ENCODE measurements at places on chromosomes 16 and 17. TPM values are rescaled to one million over a fixed set of nuclear protein-coding genes. Genes with fewer than 3 reads are reported as not detected.

The ASPA gene
- total RNA-seq = 7.8 TPM

The KRTAP2-1 gene
- total RNA-seq = not detected

The HOXB4 gene
- total RNA-seq = 0.10 TPM

The LGALS9 gene
- total RNA-seq = 1.3 TPM

The ENO3 gene
- total RNA-seq = 1.00 TPM

The KRTAP4-9 gene
- total RNA-seq = not detected

The PRCD gene
- total RNA-seq = 5.7 TPM

The PYDC1 gene
- not detected for total RNA-seq

The ZFP3 gene
- total RNA-seq = 2.2 TPM

The USP36 gene
- total RNA-seq = 25.3 TPM

The SGCA gene
- total RNA-seq = 0.37 TPM

The BMERB1 gene
- 31.9 TPM for total RNA-seq

The KDM6B gene
- 8.2 TPM for total RNA-seq

The SLC5A11 gene
- 1.8 TPM for total RNA-seq

The HOXB13 gene
- total RNA-seq = not detected

The PPP1R9B gene
- total RNA-seq = 36.7 TPM

The APOBR gene
- total RNA-seq = not detected

The MFSD11 gene
- total RNA-seq = 15.0 TPM

The NOXO1 gene
- not detected for total RNA-seq

The EIF5A gene
- total RNA-seq = 259 TPM

The IRF8 gene
- not detected for total RNA-seq

The MYO15B gene
- total RNA-seq = 0.37 TPM

The ADAD2 gene
- total RNA-seq = not detected

The SUZ12 gene
- 13.9 TPM for total RNA-seq

All from cardiac ventricle fibroblast (primary cell).